ENCODE measurements at places on chromosomes 1 and 21. TPM values are rescaled to one million over a fixed set of nuclear protein-coding genes. Genes with fewer than 3 reads are reported as not detected.

GRCh38 chr1:92016720-92017316 lies 13.0 kb upstream of the EPHX4 start:
- no peak for DNase-seq

- no peak for DNase-seq
Measured at GRCh38 chr1:235635938-235636662, 13.5 kb downstream of the GNG4 start.

The DHCR24 gene
- total RNA-seq, result 93.6 TPM

DNA sequence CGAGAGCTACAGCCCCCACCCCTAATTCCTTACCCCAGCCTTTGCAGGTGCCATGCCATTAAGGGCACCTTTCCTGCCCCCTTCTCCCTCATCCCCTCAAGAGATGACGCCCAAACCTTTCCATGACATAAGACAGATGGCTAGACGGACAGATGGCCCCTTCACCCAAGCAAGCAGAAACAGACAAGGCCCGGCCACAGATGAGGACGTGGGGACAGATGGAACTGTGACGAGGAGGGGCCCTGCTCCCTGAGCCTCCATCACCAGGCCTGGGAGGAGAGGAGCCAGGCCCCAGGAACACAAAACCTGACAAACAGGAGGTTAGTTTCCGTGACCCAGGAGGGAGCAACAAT lies 24.7 kb upstream of the PEF1 start:
- DNase-seq, result no peak

DNA sequence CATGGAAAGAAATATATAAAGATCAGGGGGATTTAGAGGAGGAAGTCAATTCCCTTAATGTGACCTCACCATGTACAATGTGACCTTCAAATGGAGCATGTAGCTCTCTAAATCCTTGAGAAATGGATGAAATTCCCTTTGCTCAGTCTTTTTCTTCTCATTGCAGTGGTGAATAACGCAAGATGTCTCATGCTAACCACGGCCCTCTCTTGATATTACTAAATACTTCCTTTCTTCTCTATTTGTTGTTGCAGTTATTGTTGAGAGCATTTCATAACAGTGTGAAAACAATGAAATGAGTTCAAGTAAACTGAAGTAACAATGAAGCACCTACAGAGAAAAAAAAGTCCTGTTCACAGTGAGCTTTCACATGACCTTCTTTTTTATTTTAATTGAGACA lies 55.6 kb downstream of the ZNF281 start:
- no peak for DNase-seq

GRCh38 chr1:95371666-95372282 lies 137.8 kb downstream of the RWDD3 start:
- DNase-seq, result no peak

- no peak for DNase-seq
Measured at GRCh38 chr1:97791251-97791650, 129.6 kb downstream of the DPYD start.

DNA sequence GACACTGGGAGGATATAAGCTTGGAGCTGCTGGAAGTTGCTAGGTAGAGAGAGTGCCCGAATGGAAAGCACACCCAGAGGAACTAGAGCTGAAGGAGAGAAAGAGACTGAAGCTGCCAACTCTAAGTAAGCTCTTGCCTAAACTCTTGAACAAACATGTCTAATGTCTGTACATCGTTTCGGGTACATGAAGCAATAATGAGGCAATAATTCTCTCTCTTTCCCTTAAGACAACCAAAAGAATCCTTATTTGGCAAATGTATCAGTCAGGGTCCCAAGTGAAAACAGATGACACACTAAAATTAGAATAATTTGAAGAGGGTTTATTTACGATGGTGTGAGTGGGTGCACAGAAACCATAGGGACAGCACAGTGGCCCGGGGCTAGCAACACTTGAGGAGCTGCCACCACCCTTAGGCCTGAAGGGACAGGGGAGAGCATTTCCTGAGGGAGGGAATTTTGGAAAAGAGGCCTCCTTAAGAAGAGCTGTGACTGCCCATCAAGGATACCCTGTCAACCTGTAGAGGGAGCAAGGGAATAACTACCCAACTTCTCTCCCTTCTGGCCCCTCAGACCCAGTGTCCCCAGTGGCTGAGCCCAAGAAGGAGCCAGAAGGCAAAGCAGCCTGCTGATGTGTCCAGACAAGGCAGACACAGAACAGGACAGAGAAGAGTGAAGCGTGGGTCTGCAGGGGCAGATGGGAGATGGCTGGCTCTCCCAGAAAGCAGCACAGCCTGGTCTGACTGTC lies 36.1 kb upstream of the KHDRBS1 start:
- peak; percentile 55 for DNase-seq

- DNase-seq, result no peak
Measured at GRCh38 chr1:196732526-196732925, 42.1 kb upstream of the CFHR3 start.

The LORICRIN gene
- total RNA-seq, result not detected

GRCh38 chr1:211935448-211935970 lies 99.8 kb downstream of the INTS7 start:
- DNase-seq, result no peak

The TNFRSF25 gene
- 1.7 TPM for total RNA-seq

All from OCI-LY7 (cell line).